ENCODE measurements at places on chromosomes 16 and 17. TPM values are rescaled to one million over a fixed set of nuclear protein-coding genes. Genes with fewer than 3 reads are reported as not detected.

C16orf86 gene
- not detected for polyA plus RNA-seq

NTN1 gene
- 0.04 TPM for polyA plus RNA-seq

ARL16 gene
- polyA plus RNA-seq: 47.4 TPM

GRAPL gene
- polyA plus RNA-seq: not detected

IRX5 gene
- polyA plus RNA-seq: 1.2 TPM

ENPP7 gene
- not detected for polyA plus RNA-seq

SLC5A11 gene
- polyA plus RNA-seq: 18.1 TPM

ESRP2 gene
- polyA plus RNA-seq: not detected

CACNG3 gene
- not detected for polyA plus RNA-seq

GGT6 gene
- not detected for polyA plus RNA-seq

HS3ST2 gene
- polyA plus RNA-seq: 7.6 TPM

PDXDC1 gene
- 18.1 TPM for polyA plus RNA-seq

CLEC18B gene
- not detected for polyA plus RNA-seq

MCRIP2 gene
- 7.9 TPM for polyA plus RNA-seq

C17orf75 gene
- polyA plus RNA-seq: 62.4 TPM

SDR42E1 gene
- not detected for polyA plus RNA-seq

IRF8 gene
- polyA plus RNA-seq: 0.82 TPM

KRTAP9-8 gene
- polyA plus RNA-seq: not detected

NUP93 gene
- polyA plus RNA-seq: 395 TPM

ABCC6 gene
- polyA plus RNA-seq: not detected

EVPLL gene
- polyA plus RNA-seq: not detected

CMTM1 gene
- not detected for polyA plus RNA-seq

CCL15 gene
- not detected for polyA plus RNA-seq

UNC45B gene
- not detected for polyA plus RNA-seq

KRTAP4-1 gene
- polyA plus RNA-seq: not detected

KRTAP2-3 gene
- polyA plus RNA-seq: not detected

SLC6A4 gene
- not detected for polyA plus RNA-seq

TIMM22 gene
- polyA plus RNA-seq: 9.6 TPM

CHST4 gene
- polyA plus RNA-seq: not detected

MPP3 gene
- polyA plus RNA-seq: 2.2 TPM

CX3CL1 gene
- polyA plus RNA-seq: 16.5 TPM

NPIPB13 gene
- polyA plus RNA-seq: 0.17 TPM

GRIN2A gene
- 20.5 TPM for polyA plus RNA-seq

IKZF3 gene
- polyA plus RNA-seq: 0.10 TPM

ADAMTS18 gene
- 1.5 TPM for polyA plus RNA-seq

MYOCD gene
- polyA plus RNA-seq: not detected

ACSM2A gene
- not detected for polyA plus RNA-seq
